T-helper 9 cell (primary cell): ENCODE measurements at places on chromosomes 12 and 14.

- no peak for DNase-seq
These were observed 13.7 kb upstream of the ITGA5 start for GRCh38 chr12:54432815-54433164.

GRCh38 chr14:70391493-70392391 lies 25.1 kb downstream of the SYNJ2BP start:
- no peak for DNase-seq

DNA sequence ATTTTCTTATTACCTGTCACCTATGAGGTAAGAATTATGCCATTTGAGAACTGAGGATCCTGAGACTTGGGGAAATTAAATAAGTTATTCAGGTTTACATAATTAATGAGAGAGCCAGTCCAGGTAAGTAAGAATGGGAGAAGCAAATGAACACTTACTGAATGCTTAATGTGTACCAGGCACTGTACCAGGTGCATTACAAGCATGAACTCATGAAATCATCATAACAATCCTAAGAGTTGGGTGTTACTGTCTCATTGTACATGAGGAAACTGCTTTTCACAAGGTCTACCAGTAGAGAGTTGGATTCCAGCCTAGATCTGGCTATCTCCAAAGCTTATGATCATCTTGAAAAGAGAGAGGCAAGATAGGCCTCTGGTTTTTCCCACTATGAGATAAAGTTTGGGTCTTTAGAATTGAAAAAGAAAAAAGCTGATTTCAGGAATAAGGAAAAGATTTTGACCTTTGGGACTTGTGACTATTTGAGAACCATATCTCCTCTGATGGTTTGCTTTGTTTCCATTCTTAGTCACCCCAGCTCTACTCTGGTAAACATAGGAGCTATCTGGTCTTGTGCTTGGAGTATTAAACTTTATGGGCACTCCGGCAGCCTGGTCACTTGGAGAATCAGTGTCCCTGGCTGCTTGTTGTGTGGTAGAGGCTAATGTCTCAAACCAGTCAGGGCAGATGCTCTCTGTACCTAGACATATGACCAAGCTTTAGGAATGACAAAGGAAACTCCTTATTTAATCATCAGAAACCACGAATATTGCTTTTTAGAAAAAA lies 48.0 kb downstream of the PTHLH start:
- no peak for DNase-seq

DNA sequence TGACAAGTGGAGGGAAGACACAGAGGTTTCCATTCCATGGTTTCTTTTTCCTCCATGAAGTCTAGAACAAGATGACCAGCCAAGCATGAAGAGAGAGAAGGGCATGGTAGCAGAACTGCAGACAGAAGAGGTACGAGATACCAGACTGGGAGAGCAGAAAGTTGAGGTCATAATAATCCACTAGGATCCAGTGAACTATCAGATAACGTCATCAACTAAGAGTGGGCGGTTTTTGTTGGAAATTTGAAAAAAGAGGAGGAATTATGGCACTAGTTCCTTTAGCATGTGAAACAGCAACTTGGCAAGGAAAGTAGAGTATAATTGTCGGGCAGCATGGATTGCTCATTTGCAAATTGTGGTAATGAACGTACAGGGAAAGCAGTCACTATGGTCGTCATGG lies 357.6 kb downstream of the PDZRN4 start:
- DNase-seq: no peak

- no peak for DNase-seq
These were observed 157.9 kb upstream of the FKBP4 start for GRCh38 chr12:2636741-2637340.

- DNase-seq: no peak
These were observed 47.1 kb upstream of the TMEM263 start for GRCh38 chr12:106908561-106908960.

DNA sequence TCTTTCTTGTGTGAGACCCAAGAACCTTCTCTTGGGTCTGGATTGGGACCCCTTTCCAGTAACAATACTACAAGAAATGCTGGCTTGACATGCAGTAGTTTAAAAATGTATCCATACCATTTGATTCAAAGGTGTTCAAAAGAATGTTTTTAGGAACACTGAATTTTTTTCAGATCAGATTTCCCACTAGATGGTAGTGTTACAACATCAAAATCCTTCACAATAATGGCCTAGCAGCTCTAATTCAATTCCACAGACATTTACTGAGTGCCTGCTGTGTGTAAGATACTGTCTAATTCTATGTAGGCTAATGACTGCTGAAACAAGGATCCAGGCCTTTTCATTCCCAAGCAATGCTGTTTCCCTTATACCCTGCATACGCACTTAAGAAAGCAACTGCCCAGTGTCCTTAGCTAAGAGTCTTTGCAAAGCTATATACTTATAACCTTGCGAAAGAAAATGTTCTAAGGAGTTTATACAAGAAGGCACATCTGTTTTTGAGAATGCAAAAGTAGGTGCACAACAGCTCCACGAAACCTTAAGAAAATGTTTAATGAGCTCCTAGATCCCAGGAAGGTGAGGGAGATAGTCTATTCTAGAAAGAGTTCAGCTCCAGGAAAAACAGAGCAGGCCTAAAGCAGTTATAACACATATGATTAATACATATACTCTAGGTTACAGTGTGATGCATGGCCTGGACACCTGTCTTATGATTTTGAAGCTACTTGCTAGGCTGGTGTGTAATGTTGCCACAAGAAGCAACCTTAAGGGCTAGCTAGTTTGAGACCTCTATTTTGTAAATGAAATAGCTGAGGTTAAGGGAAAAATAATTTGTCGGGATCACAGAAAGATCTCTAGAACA lies 50.9 kb upstream of the PKP2 start:
- no peak for DNase-seq
